Stomach (tissue), 19 donors: ENCODE measurements at places on chromosomes 5 and 9.

- no peak overlapping the region for H3K27ac ChIP-seq
- no peak for DNase-seq
- no peaks in the 10 kb centered on the region for H3K4me1 ChIP-seq
- H3K36me3 ChIP-seq, result no peaks in the 10 kb centered on the region
- H3K4me3 ChIP-seq, result no peak overlapping the region
- no peaks in the 10 kb centered on the region for H3K27me3 ChIP-seq
Measured at GRCh38 chr9:117344892-117345660, 69.8 kb downstream of the ASTN2 start.

DNA sequence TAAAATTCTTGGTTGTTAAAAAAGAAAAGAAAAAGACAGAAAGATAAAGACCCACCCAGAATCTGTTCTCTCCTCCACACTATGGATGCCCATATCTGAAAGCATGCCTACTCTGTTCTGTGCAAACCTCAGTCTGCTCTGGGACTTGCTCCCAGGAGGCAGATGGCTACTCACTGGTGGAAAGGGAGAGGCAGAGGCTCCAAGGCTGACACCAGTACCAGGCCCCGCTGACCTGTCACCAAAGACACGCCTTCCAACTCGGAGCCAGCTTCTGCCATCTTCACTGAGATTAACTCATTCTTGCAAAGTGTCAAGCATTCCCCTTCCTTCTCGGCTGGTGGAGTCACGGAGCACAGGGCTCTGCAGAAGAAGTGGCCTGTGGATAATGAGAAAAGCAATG is 21.6 kb downstream of the SH3TC2 start:
- no peak overlapping the region for H3K27ac ChIP-seq
- no peak for DNase-seq
- H3K4me1 ChIP-seq, result peaks cover 21% of the 10 kb centered on the region
- no peak overlapping the region for H3K4me3 ChIP-seq
- H3K36me3 ChIP-seq, result no peaks in the 10 kb centered on the region

- H3K36me3 ChIP-seq, result no peaks in the 10 kb centered on the region
- peak overlapping the region; percentile 92 for H3K27ac ChIP-seq
- DNase-seq, result no peak
- H3K4me1 ChIP-seq, result peaks cover 27% of the 10 kb centered on the region
- no peaks in the 10 kb centered on the region for H3K27me3 ChIP-seq
Measured at GRCh38 chr5:59274106-59274636, 619.4 kb downstream of the PDE4D start.

DNA sequence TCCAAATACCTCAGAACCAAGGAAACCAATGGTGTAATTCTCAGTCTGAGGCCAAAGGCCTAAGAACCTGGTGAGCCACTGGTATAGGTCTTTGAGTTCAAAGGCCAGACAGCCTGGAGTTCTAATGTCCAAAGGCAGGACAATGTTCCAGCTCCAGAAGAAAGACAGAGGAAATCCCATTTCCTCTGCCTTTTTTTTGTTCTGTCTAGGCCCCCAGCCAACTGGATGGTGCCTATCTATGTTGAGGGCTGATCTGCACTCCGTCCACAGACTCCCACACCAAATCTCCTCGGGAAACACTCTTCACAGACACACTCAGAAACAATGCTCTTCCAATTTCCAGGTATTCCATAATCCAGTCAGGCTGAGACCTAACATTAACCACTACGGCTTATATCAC is 30.1 kb downstream of the FNIP1 start:
- no peaks in the 10 kb centered on the region for H3K27me3 ChIP-seq
- H3K4me1 ChIP-seq, result peaks cover 59% of the 10 kb centered on the region
- no peak overlapping the region for H3K4me3 ChIP-seq
- peaks cover 17% of the 10 kb centered on the region for H3K36me3 ChIP-seq
- no peak overlapping the region for H3K27ac ChIP-seq
- no peak for DNase-seq
